ENCODE measurements at places on chromosomes 7 and 10.

GRCh38 chr7:103348959-103349358 is 1.5 kb downstream of the PSMC2 start:
- no peak for DNase-seq

GRCh38 chr10:120684226-120684625 is 166.9 kb upstream of the WDR11 start:
- no peak for DNase-seq

GRCh38 chr10:27822301-27822700 is 76.7 kb upstream of the MKX start:
- no peak for DNase-seq

GRCh38 chr10:128971374-128972035 is 495.5 kb upstream of the MGMT start:
- no peak for DNase-seq

DNA sequence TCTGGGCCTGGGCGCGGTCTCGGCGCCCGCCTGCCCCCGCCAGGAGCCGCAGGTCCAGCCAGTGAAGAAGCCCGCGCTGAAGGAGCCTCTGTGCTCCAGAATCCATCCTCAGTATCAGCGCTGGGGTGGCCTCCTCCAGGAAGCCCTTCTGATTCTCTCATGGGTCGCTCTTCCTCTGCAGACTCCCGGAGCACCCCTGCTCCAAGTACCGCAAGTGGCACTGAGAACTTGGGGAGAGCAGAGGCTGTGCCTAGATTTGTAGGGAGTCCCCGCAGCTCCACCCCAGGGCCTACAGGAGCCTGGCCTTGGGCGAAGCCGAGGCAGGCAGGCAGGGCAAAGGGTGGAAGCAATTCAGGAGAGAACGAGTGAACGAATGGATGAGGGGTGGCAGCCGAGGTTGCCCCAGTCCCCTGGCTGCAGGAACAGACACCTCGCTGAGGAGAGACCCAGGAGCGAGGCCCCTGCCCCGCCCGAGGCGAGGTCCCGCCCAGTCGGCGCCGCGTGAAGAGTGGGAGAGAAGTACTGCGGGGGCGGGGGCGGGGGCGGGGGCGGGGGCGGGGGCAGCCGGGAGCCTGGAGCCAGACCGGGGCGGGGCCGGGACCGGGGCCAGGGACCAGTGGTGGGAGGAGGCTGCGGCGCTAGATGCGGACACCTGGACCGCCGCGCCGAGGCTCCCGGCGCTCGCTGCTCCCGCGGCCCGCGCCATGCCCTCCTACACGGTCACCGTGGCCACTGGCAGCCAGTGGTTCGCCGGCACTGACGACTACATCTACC is at the start of gene ALOX5:
TSS of gene ALOX5 (plus strand) at position 641 of the 774 bp plus-strand sequence. CDS start at position 705, 64 bp downstream.
- DNase-seq = no peak

DNA sequence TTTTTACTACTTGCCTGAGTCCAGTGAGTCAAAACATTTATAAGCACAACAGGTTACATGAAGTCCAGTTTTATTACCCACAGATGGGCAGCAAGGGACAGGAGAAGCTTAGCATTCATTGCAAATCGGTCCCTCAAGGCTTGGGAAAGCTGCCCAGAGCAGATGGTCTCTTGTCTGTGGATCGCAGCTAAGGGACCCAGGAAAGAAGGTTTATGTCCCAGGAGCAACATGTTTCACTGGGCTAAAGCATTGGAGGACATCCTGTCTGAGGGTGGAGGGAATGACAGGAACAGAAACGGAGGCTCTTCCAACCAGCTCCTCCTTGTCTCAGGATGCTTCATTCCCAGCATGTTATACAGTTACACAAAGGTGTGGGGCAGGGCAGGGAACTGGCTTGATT is 39.3 kb downstream of the TRIM24 start:
- no peak for DNase-seq

- DNase-seq = no peak
Measured at GRCh38 chr10:23174977-23175512, 17.1 kb upstream of the PTF1A start.

DNA sequence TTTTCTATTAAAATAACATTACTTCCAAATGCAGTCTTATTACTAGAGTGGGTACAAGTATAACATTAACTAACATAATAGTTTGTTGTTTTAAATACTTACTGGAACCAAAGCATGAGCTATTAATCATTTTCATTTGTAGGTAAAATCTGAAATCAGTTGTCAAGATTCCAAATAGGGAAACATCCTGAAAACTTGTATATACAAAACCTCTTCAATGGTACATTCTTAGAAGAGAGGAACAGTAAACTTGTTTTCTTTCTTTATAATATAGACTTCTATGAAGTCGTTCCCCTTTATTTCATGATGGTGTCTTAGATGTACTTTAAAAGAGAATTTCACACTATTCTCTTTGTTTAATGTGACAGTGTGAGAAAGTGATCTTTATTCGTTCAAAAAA is 85.9 kb downstream of the VTI1A start:
- no peak for DNase-seq

DNA sequence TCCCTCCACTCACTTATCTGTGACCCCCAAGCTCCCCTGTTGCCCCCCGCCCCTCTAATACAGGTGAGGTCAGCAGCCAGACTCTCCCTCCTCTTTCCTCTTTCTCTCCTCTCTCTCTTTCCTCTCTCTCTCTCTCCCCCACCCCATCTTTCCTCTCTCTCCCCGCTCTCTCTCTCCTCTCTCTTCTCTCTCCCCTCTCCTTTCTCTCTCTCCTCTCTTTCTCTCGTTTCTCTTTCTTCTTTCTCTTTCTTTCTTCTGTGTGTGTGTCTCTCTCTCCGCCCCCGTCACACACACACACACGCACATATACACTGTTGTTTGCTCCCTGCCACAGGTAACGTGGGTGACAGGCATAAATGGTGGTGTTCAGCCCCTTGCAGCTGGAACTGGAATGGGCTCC is 37.2 kb upstream of the PSMG3 start:
- DNase-seq = no peak

DNA sequence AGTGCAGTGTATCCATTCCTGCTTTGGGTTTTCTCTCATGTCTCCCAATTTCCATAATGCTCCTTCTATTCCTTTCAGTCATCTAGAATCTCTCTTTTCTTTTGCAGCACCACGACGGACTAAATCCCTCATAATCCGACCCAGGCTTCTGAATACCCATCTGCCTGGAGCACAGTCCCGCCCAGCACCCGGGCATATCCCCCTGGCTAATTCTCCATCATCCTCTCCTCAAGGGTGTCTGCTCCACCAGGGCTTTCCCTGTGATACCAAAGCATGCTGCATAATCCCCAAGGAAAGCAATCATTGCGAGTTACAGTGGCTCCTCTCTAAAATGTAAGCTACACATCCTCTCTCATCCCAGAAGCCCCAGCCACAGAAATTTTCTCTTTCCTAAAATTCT is 321.9 kb downstream of the CCDC3 start:
- DNase-seq = no peak

DNA sequence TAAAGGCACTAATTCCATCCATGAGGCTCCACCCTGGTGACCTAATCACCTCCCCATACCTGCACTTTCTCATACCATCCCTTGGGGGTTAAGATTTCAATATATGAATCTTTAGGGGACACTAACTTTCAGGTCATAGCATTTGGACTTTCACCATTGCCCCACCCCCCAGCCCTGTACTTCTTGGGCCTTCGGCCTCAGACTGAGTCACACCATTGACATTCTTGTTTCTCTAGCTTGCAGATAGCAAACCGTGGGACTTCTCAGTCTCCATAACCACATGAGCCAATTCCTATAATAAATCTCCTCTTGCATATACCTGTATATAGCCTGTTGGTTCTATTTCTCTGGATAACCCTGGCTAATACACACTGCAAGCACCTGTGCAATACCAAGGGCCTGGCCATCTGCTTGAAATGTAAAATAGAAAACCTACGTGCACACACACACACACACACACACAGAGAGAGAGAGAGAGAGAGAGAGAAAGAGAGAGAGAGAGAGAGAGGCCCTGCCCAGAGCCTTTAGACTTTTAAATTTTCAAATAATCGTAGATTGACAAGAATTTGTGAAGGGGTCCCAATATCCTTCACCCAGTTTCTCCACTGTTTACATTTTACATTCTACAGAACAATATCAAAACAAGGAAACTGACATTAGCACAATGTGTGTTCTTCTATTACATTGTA is 25.3 kb downstream of the ANXA8 start:
- DNase-seq = no peak
